ENCODE measurements at places on chromosomes 11 and 22.

DNA sequence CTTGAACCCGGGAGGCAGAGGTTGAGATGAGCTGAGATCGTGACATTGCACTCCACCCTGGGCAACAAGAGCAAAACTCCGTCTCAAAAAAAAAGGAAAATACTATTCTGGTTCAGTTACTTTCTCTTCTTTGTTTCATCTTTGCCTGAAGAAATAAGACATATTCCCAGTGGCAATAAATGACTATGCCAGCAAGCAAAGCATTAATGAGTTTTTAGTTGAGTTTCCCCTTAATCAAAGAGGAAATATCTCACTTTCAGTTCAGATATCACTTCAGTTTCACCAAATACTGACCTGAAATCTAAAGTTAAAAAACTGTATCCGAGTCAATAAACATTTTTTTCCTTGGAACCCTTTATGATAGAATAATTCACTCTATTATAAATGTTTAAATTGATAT is 10.4 kb downstream of the PISD start:
- DNase-seq, result no peak

GRCh38 chr11:131037873-131038272 is 121.6 kb upstream of the SNX19 start:
- DNase-seq, result no peak

GRCh38 chr22:29493636-29494035 is 13.6 kb downstream of the NEFH start:
- DNase-seq, result no peak

GRCh38 chr11:133906746-133907145 is 50.0 kb downstream of the IGSF9B start:
- DNase-seq, result no peak

- DNase-seq, result no peak
Observed at GRCh38 chr11:63560506-63561180, 2.5 kb downstream of the PLAAT2 start.

- no peak for DNase-seq
Observed at GRCh38 chr11:128515086-128515485, 72.3 kb downstream of the ETS1 start.

- DNase-seq, result no peak
Observed at GRCh38 chr11:8329847-8330361, 66.2 kb upstream of the LMO1 start.

GRCh38 chr11:129315781-129316579 is 59.7 kb upstream of the BARX2 start:
- DNase-seq, result no peak

GRCh38 chr11:8286886-8287285 is 23.2 kb upstream of the LMO1 start:
- no peak for DNase-seq

DNA sequence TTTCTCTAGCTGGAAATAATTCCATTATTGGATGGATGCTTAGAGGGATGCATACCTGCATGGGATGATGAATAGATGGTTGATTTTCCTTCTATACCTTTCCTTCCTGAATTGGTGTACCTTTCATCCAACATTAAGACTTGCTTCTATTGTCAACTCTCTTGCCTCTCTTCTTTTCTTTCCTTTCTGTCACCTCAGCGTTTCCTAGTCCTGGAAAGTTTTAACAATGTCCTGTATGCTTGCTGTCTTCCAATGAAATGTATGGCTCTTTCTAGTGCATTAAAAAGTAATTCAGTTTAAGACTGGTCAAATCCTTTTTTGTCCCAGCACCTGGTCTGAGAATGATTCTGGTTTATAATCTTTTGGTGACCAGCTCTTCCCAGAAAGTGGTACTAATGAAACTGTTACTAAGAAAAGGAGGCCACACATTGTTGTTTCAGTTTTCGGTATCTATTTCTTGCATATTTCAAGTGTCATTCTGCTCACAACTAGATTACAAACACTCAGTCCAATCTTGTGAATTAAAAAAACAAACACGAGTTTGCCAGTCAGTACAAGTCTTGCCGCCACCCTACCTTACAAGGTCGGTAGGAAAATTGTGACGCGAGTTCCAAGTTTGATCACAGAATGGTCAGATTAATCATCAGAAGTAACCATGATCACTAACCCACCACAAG is 8.0 kb downstream of the POU2AF1 start:
- no peak for DNase-seq

GRCh38 chr11:81495699-81496292 is 1237.9 kb downstream of the FAM181B start:
- DNase-seq, result no peak

GRCh38 chr22:24435323-24435645 is 7.9 kb downstream of the ADORA2A start:
- no peak for DNase-seq

DNA sequence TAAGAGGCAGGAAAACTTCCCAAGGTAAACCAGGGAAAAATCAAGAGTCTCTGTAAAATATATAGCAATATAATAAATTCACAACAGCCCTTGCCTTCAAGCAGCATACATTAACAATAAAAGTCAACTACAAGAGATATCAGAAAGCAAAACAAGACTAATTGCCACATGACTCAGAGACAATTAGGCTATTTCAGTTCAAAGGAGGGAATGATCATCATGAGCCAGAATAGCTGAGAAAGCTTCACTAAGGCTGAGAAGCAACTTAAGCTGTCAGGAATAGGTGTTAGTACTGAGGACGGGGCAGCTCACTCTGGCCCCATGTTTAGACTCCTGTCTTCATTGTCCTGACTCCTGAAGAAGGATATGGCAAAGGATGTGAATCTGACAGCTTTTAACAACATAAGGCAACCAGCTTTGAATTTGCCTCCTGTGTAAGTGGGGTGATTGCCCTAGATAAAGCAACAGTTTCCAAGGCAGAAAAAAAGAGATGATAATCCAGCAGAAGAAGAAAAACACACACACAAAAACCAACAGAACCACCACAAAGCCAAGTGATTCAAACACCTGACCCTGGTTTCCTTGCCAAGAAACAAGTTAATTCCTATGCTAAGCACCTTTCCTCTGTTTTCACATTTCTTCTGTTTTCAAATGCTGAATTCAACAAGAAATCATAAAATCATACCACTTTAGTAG is 60.8 kb downstream of the SIK3 start:
- DNase-seq, result no peak

GRCh38 chr11:114396916-114397315 is 3.4 kb downstream of the C11orf71 start:
- no peak for DNase-seq

- DNase-seq, result no peak
Observed at GRCh38 chr22:27959335-27960090, 40.5 kb upstream of the PITPNB start.

DNA sequence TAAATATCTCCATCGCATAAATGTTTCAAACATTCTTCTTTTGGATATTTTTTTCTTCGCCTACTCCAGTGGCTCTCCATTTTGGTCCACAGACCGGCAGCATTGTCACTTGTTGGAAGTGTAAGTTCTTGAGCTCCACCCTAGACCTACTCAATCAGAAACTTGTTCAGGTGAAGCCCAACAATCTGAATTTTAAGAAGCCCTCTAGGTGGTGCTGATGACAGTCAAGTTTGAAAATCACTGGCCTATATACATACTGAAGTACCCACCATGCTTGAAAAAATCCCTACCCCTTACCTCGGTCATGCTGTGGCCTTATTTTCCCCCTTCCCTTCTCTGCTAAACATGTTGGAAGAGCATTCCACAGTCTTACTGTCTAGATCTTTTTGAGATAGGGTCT is 10.2 kb upstream of the ACAT1 start:
- DNase-seq, result no peak

DNA sequence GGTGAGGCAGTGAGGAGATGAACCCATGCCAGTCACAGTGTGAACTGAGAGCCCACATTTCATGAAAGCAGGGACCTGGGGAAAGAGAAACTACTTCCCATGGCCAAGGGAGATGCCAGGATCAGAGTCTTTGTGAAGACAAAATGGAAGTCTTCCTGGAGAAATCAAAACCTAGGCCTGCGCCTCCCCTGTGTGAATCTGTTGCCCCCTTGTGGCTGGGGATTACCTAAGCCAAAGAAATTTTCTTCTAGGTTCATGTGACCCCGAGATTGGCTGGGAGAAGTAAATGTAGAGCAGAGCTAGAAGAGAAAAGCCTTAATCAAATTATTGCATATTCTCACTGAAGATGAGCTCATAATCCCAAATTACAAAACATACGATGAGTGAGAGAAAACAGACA is 1075.3 kb downstream of the TBC1D22A start:
- no peak for DNase-seq

DNA sequence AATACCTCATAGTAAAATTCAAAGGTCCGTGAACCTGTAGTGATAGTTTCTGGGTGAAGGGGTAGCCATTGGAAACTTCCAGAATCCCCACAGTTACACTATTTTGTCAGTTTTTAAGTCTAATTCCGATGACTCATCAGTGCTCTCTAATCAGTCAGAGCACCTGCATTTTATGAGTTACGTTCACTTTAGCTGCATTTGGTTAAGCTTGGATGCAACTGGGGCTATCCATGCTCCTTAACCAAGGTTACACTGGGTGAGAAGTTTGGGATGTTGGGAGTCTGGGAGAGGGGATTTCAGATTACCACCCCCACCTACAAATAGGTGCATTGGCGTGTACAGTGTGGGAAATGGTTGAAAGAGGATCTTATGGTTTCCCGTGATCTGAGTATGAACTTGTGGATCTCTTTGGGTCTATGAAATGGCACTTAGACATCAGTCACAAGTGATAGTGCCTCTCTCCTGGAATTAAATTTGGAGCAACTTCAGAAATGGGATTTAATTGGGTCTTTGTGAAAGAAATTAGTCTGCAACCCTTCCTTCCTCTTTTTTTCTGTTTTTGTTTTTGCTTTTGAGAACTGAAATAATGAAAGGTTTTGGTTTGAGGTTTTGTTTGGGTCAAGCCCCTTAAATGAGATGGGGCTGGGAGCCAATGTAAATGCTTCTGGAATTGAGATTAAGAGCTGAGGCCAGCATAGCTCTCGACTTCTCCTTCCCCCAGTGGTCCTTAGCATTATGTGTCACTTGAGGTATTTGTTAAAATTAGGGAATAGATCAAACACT is 31.5 kb downstream of the EHF start:
- no peak for DNase-seq

- DNase-seq, result no peak
Observed at GRCh38 chr11:19711911-19712280, 741 bp upstream of the NAV2 start.

GRCh38 chr22:43110927-43111623 is 525 bp downstream of the BIK start:
- no peak for DNase-seq

DNA sequence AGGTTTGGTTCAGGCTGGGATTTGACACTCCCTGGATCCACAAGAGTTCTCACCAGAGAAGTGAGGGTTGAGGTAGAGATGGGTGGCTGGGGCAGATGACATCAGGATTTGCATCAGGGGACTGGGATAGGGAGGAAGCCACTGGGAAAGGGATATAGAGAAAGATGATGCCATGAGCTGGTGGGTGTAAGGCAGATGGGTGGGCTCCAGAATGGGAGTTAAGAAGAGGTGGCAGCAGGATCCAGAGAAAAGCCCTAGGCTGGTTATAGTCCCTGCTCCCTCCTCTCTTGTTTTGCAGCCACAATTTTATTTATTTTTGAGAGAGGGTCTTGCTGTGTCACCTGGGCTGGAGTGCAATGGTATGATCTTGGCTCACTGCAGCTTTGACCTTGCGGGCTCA is 1.8 kb upstream of the C1QTNF4 start:
- DNase-seq, result no peak

- DNase-seq, result no peak
Observed at GRCh38 chr11:121755191-121755590, 302.4 kb upstream of the SORL1-AS1 start.

DNA sequence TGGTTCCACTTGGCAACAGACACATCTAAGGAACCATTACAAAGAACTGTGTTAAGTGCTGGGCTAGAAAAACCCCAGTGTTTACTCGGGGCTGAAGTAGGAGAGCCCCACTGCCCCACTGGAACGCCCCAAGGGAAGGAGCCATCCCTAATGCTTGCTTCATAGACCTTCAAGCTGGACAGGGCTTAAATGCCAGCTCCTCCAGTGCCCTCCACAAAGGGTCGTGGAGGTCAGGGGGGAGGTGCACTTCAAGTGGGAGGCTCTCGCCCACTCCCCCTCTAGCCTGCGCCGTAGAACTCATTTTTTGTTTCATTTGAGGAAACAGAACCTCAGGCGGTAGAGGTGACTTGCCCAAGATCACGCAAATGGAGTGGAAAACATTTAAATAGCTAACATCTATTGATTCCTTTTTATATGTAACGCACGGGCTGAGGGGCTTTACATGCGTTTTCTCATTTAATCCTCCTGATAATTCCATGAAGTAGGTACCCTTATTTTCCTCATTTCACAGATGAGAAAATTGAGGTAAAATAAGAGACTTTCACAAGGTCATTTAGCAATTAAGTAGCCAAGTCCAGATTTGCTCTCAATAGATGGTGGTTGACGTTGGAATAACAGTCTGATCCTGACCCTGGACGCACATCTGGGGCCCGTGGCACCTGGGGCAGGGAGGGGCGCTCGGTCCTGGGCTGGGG is 545 bp upstream of the ZDHHC13 start:
- DNase-seq, result no peak

- no peak for DNase-seq
Observed at GRCh38 chr22:38602166-38602565, 32.2 kb upstream of the DMC1 start.

DNA sequence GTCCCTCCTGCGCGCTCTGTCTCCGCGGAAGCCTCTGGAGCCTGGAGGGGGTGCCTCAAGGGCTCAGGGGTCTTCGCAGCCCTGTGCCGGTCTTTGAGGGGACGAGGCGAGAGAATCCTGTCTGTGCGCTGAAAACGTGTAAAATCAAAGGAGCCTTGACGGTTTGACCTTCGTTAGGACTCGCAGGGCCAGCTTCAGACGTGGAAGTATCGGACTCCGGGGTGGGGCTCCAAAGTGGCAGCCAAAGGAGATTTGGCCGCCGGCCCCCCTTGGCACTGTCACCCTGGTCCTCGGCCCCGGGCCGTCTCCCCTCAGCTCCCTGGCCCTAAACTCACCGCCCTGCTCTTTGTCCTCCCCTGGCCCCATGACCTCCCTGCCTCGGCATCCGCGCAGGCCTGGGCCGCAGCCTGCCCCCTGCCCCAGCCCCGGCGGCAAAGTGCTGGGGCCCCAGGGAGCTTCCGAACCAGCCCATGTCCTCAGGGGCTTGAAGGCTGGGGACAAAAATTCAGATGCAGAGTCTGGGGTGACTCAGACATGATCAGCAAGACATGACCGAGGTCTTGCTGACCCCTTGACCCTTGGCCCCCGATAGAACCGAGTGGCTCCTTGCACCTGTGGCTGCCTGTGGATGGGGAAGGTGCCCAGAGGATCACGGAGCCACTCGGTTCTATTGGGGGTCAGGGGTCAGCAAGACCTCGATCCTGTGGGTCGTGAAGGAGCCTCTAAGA is 6.9 kb upstream of the PHRF1 start:
- no peak for DNase-seq

- DNase-seq, result no peak
Observed at GRCh38 chr11:33835143-33835878, 56.6 kb downstream of the LMO2 start.

DNA sequence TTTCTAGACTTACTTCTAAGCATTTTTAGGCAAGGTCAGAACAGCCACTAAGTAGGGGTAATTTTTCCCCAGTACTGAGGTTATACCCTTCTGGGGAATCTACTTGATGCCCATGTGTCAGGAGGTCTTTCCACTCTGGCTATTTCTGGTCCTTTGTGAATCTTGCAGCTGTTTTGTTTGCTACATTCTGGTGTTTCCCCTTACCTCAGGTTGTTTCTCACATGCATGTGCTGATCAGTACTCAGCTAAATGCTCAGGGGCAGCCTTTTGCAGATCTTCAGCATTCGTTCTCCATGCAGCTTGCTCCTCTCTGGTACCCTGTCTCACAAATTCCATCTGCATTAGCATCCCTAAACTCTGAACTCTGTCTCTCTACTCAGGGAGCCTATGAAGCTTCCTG is 303.6 kb downstream of the SOX6 start:
- DNase-seq, result no peak

- DNase-seq, result no peak
Observed at GRCh38 chr11:129041611-129042018, 98.9 kb upstream of the TP53AIP1 start.
